Thoracic aorta (tissue), 2 donors: ENCODE measurements at places on chromosomes 2 and 18. TPM values are rescaled to one million over a fixed set of nuclear protein-coding genes. Genes with fewer than 3 reads are reported as not detected.

DNA sequence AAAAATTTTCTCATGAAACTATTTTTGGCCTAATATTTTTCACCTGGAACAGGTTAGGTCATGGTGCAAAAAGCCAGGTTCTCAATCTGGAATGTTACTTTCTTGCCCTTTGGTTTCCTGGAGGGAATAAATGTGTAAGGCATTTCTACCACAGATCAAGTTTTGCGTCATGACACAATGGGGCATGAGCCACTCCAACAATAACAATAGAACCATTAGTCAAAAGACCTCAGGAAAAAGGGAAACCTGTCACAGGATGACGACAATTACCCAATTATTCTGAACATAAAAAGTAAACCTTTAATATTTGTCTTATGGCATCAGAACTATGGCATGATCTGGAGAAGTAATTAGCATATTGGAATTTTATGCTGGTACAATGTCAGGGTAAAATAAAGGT lies 88.2 kb upstream of the HNRNPA3 start:
- H3K4me1 ChIP-seq = no peaks in the 10 kb centered on the region
- no peaks in the 10 kb centered on the region for H3K27me3 ChIP-seq
- DNase-seq = no peak
- no peak overlapping the region for H3K27ac ChIP-seq
- H3K36me3 ChIP-seq = no peaks in the 10 kb centered on the region

SETBP1 gene
- 39.3 TPM for total RNA-seq

PFN4 gene
- total RNA-seq = not detected

DNA sequence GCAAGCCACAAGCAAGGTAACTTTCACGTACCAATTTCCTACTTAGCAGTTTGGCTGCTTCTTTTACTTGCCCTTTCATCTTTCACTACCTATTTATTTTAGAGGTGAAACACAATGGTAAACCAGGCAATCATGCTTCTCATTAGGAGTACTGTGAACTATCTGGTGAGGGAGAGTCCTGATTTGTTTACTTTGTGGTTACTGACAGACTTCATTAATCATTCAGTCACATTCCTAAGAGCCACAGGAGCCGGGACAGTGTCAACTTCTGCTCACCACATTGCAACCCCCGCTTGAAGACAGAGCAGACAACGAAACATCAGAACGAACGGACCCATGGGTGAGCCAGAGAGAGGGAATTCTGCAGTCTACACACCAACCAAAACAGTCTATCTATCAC lies 28.8 kb downstream of the TUBB6 start:
- H3K36me3 ChIP-seq = peaks cover 16% of the 10 kb centered on the region
- H3K4me1 ChIP-seq = no peaks in the 10 kb centered on the region

- no peak overlapping the region for H3K27ac ChIP-seq
- no peak overlapping the region for H3K4me3 ChIP-seq
- no peak for DNase-seq
- no peaks in the 10 kb centered on the region for H3K36me3 ChIP-seq
Observed at GRCh38 chr2:150413910-150414309, 73.6 kb downstream of the RND3 start.

VRK2 gene
- 13.3 TPM for total RNA-seq

DNA sequence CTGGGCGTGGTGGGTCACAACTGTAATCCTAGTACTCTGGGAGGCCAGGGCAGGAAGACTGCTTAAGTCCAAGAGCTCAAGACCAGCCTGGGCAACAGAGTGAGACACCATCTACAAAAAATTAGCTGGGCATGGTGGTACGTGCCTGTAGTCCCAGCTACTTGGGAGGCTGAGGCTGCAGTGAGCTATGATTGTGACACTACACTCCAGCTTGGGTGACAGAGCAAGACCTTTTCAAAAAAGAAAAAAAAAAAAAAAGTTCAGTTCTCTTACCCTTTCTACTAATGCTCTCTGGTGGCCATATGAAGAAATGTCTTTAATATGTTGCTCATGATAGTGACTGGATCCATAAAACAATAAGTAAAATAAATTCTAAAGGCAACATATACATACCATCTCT lies 14.9 kb downstream of the TYW5 start:
- no peak for DNase-seq
- H3K4me3 ChIP-seq = no peak overlapping the region
- H3K4me1 ChIP-seq = no peaks in the 10 kb centered on the region
- no peaks in the 10 kb centered on the region for H3K27me3 ChIP-seq

GRCh38 chr2:134433979-134434378 lies 180.1 kb downstream of the MGAT5 start:
- no peaks in the 10 kb centered on the region for H3K27me3 ChIP-seq
- DNase-seq = no peak
- peaks cover 4% of the 10 kb centered on the region for H3K36me3 ChIP-seq
- no peak overlapping the region for H3K27ac ChIP-seq
- no peaks in the 10 kb centered on the region for H3K4me1 ChIP-seq

DNA sequence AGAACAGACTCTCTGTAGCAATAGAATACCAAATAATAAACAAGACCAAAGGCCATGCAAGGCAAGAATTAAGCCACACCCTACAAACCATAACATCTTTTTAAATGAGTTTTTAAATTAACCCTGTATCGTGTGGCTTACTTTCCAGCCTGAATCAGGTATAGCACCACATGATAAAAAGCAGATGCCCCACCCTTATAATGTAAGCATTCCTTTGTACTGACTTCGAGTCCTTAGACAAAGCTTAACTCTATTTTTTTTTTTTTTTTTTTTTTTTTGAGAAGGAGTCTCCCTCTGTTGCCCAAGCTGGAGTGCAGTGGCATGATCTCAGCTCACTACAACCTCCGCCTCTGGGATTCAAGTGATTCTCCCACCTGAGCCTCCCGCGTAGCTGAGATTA lies 1.7 kb upstream of the C2orf42 start:
- no peaks in the 10 kb centered on the region for H3K4me1 ChIP-seq
- H3K27ac ChIP-seq = no peak overlapping the region
- no peaks in the 10 kb centered on the region for H3K27me3 ChIP-seq
- H3K4me3 ChIP-seq = no peak overlapping the region

GRCh38 chr2:102051692-102052277 lies 60.0 kb downstream of the IL1R2 start:
- no peak overlapping the region for H3K4me3 ChIP-seq
- no peaks in the 10 kb centered on the region for H3K36me3 ChIP-seq
- peak overlapping the region; percentile 82 for H3K27ac ChIP-seq
- DNase-seq = no peak
- H3K4me1 ChIP-seq = peaks cover 34% of the 10 kb centered on the region

- no peaks in the 10 kb centered on the region for H3K36me3 ChIP-seq
- H3K4me3 ChIP-seq = no peak overlapping the region
- H3K4me1 ChIP-seq = peaks cover 13% of the 10 kb centered on the region
- H3K27ac ChIP-seq = no peak overlapping the region
Observed at GRCh38 chr2:232320443-232320803, 58.1 kb upstream of the ALPP start.

DNA sequence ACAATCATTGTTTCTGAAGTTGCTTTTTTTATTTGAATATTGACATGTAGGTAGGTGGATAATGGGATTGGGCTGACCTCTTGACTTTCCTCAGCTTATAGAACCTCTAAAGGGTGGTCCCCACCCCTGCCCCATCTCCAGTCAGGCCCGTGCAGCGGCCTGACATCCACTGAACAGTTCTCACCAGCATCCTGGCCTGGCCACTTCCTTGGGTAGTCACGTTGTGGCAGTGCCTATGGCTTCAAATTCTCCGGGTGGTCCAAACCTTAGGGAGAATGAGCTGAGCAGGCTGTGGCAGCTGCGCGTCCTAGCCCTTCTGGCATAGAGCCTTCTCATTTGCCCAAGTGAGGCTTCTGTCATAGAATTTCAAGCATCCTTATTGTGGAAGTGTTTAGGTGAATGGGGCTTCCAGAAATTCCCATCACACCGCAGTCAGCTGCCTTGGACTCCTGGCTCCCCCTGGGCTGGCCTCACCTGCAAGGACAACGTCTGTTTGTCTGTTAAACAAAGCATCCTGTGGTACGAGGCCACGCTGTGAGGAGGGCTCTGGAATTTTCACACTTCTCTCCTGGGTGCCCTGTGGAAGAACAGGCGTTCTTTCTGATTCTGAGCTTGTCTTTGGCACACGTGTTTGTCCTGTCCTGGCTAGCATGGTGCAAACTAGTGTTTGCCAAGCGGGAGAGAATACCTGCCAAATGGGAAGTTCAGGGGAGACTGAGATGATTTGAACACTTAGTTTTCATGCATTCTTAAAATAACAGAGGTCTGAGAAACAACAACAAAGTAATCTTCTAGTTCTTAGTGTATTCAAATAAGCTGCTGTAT lies 31.8 kb upstream of the OTOS start:
- H3K36me3 ChIP-seq = no peaks in the 10 kb centered on the region
- H3K27ac ChIP-seq = no peak overlapping the region
- no peak overlapping the region for H3K4me3 ChIP-seq
